ENCODE measurements at places on chromosomes 3 and 15.
A peak's percentile ranks its signal among the peaks of the same experiment; 100 is the strongest.

DNA sequence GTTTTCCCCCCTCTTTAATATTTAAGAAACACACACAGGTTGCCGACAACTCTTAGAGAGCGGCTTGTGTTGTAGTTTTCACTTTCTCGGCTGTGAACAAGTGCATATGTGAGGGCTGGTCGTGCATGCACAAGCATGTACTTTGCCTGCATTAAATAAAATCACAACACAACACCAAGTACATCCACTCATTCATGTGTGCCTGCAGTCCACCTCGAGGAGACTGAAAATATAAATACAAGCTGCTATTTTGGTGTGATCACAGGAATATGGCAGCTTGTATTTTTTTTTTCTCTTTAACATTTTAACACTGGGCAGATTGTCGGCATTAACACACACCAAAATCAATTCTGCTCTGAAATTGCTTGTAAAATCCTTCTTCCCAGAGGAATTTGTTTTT lies 346.4 kb downstream of the TBC1D5 start:
- DNase-seq: no peak
- H3K27me3 ChIP-seq: no peaks in the 10 kb centered on the region
- H3K36me3 ChIP-seq: peaks cover 20% of the 10 kb centered on the region
- no peak overlapping the region for H3K27ac ChIP-seq

GRCh38 chr3:114424337-114424736 lies 130.5 kb downstream of the TIGIT start:
- peaks cover 3% of the 10 kb centered on the region for H3K36me3 ChIP-seq
- no peaks in the 10 kb centered on the region for H3K27me3 ChIP-seq
- peaks cover 6% of the 10 kb centered on the region for H3K4me1 ChIP-seq
- DNase-seq: no peak
- H3K4me3 ChIP-seq: no peak overlapping the region
- H3K27ac ChIP-seq: no peak overlapping the region

DNA sequence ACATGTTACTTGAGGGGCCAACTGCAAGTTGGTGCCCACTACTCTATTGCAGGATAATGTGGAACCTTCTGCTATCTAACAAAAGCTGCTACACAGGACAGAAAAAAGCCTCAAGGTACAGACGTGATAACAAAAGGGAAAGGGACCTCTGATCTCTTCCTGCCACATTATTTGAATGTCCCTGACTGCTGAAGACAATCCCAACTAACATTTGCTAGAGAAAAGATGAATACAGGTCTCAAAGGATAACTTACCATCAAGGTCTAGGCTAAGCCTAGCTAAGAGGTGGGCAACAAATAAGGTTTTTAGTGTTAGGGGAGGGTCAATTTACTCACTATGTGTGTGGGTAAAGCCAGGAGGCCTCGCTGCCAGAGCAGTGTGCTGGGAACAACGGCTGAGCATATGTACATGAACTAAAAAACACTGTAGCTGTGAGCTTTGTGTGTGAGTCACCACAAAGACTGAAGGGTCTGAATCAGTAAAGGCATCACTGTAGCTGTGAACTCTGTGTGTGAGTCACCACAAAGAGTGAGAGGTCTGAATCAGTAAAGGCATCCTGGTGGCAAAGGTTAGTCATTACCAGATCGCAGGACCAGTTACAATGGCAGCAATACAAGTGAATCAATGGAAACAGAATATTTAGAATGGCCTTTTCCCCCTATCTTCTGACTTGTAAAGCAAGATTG lies 111.7 kb downstream of the LMLN start:
- peaks cover 22% of the 10 kb centered on the region for H3K4me1 ChIP-seq
- no peaks in the 10 kb centered on the region for H3K36me3 ChIP-seq
- peak; percentile 10 for DNase-seq
- H3K27me3 ChIP-seq: peaks cover 38% of the 10 kb centered on the region
- peak overlapping the region; percentile 93 for H3K27ac ChIP-seq

- H3K27ac ChIP-seq: no peak overlapping the region
- H3K36me3 ChIP-seq: no peaks in the 10 kb centered on the region
- no peak for DNase-seq
- H3K4me1 ChIP-seq: peaks cover 6% of the 10 kb centered on the region
- H3K4me3 ChIP-seq: no peak overlapping the region
Observed at GRCh38 chr3:69547461-69547880, 161.6 kb upstream of the FRMD4B start.

DNA sequence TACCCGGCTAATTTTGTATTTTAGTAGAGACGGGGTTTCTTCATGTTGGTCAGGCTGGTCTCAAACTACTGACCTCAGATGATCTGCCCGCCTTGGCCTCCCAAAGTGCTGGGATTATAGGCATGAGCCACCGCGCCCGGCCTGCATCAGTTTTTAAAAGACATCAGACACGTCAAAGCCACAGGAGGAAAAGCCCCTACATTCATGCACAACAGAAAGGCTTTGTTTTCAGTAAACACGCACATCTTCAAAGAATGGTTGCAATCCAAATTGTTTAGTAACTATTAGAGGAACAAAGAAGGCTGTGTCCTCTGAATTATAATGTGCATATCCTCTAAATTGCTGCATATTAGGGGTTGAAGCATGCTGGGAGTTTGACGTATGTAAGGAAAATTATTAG lies 53.3 kb downstream of the BTD start:
- no peak overlapping the region for H3K4me3 ChIP-seq
- no peak for DNase-seq
- H3K4me1 ChIP-seq: peaks cover 20% of the 10 kb centered on the region

DNA sequence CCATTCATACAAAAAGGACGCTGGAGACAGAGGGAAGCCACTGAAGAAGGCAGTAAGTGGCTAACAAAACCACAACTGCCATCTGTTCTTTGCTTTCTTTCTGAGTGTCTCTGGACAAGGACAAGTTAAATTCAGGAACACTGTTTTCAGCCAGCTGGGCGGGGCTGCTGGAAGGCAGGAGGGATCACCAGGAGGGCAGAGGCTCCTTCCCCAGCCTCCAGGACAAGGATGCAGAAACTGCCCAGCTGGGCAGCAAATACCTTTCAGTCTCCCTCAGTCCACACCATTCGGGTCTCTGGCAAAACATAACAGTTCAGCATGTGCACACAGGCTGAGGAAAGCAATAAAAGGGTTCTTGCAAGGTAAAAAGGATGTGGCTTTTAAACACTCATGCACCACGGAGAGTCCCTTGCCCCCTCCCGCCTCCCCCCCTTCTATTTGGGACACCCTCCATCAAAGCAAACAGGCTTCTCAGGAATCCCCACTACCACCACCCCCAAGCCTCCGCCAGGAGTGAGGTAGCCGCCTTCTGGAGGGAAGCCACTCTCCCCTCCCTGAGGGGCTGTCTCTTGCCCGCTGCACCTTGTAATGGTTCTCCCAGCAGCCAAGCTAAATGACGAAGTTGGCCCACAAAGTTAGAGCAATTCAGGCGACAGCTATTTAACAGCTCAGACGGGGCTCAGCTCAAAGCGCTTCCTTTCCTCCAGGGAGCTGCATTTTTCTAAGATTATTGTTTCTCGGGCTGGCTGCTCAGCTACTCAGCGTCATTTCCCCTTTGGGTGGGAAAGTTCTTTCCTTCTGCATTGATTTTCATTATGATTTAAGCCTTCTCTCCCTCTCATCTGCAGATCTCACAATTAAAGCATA lies 3.8 kb downstream of the HEG1 start:
- peak overlapping the region; percentile 95 for H3K4me3 ChIP-seq
- peaks cover 23% of the 10 kb centered on the region for H3K27me3 ChIP-seq
- peaks cover 6% of the 10 kb centered on the region for H3K36me3 ChIP-seq
- peaks cover 55% of the 10 kb centered on the region for H3K4me1 ChIP-seq
